ENCODE measurements at places on chromosomes 11 and 22. TPM values are rescaled to one million over a fixed set of nuclear protein-coding genes. Genes with fewer than 3 reads are reported as not detected.

DNA sequence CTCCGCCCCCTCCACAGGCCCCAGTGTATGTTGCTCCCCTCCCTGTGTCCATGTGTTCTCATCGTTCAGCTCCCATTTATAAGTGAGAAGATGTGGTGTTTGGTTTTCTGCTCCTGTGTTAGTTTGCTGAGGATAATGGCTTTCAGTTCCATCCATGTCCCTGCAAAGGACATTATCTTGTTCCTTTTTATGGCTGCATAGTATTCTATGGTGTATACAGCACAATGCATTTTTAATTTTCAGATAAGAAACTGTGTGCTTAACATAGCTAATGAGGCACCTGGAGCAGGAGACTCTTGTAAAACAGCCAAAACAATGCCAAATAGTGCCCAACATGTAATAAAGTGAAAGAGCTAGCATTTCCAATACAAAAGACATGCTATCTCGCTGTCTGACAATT is 21.8 kb downstream of the ALG9 start:
- peaks cover 14% of the 10 kb centered on the region for H3K4me1 ChIP-seq
- no peak overlapping the region for H3K27ac ChIP-seq
- no peak for DNase-seq
- peaks cover 82% of the 10 kb centered on the region for H3K36me3 ChIP-seq
- H3K27me3 ChIP-seq, result no peaks in the 10 kb centered on the region
- no peak overlapping the region for H3K4me3 ChIP-seq

- no peak overlapping the region for H3K27ac ChIP-seq
- no peaks in the 10 kb centered on the region for H3K36me3 ChIP-seq
- DNase-seq, result no peak
- no peaks in the 10 kb centered on the region for H3K27me3 ChIP-seq
- H3K4me1 ChIP-seq, result peaks cover 4% of the 10 kb centered on the region
Measured at GRCh38 chr22:22933807-22934542, 46.4 kb downstream of the IGLL5 start.

- H3K4me3 ChIP-seq, result no peak overlapping the region
- H3K36me3 ChIP-seq, result no peaks in the 10 kb centered on the region
- no peaks in the 10 kb centered on the region for H3K27me3 ChIP-seq
- no peak overlapping the region for H3K27ac ChIP-seq
Measured at GRCh38 chr11:37407461-37407860, 809.4 kb upstream of the RAG2 start.

DNA sequence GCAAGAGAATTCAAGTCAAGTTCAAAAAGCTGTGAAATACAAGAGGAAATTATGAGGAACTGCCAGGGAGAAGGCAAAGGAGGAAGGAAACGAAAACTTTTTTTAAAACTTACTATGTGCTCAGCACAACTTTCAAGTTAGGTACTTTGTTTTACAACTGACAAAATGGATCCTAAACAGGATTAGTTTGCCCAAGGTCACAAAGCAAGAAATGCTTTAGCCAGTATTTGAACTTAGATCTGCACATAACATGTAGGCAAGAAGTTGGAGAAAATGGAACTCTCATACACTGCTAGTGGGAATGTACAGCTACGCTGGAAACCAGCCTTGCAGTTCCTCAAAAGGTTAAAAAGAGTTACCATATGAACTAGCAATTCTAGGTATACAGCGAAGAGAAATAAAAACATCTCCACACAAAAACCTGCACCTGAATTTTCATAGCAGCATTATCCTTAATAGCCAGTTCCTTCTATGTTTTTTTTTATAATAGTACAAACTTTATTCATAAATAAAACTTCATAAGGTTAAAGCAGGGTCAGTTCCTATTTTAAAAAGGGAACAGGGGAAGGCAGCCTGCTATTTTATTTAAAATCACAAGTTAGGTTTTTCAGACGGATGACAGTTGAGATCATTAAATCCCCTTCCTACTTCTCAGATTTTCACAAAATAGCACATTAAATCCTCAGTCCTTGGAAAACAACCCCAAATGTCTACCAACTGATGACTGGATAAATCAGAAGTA is 19.2 kb downstream of the DDX6 start:
- H3K27me3 ChIP-seq, result no peaks in the 10 kb centered on the region
- peaks cover 65% of the 10 kb centered on the region for H3K4me1 ChIP-seq
- H3K27ac ChIP-seq, result no peak overlapping the region
- DNase-seq, result no peak

DNA sequence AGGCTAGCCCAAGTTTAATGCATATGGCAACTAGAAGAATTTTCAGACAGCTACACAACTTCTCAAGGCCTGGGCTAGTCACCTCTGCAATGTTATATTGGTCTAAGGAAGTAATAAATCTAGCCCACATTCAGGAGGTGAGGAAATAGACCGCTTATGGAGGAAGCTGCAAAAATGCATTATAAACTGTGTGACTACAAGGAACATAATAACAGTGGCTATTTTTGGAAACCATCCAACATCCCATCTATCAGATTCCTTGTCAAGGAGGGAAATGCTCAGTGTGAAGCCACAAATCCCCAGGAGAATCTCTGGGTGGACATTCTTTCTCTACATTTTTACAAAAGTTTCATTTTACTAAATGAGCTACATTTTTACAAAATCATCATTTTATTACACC is 76.1 kb downstream of the BBOX1 start:
- H3K27ac ChIP-seq, result no peak overlapping the region
- no peak for DNase-seq
- H3K4me1 ChIP-seq, result no peaks in the 10 kb centered on the region
- no peaks in the 10 kb centered on the region for H3K27me3 ChIP-seq
- no peak overlapping the region for H3K4me3 ChIP-seq

DNA sequence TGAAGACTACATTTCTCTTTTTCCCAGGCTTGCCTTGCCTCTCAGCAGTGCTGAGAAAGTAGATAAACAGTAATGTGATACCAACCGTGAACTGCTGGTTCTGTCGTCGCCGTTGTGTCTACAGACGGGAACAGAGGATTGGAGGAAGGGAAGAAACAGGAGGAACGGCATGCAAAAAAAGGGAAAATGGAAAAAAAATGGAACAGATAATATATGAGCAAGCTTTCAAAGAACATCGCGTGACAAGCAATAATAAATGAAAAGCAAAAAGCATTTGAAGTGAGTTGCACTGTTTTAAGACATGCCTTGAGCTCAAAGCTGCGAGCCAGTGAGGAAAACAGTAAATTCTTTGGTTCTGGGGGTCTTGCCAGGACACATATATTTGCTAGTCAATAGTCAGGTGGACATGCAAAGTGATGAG is 305.9 kb downstream of the CADM1 start:
- H3K36me3 ChIP-seq, result no peaks in the 10 kb centered on the region
- H3K27ac ChIP-seq, result no peak overlapping the region
- peaks cover 3% of the 10 kb centered on the region for H3K4me1 ChIP-seq
- DNase-seq, result no peak
- no peak overlapping the region for H3K4me3 ChIP-seq

The LIN7C gene
- total RNA-seq, result 14.5 TPM

The RIN1 gene
- 2.4 TPM for total RNA-seq

The CWC15 gene
- 63.4 TPM for total RNA-seq
